ENCODE measurements at places on chromosomes 7 and 10. TPM values are rescaled to one million over a fixed set of nuclear protein-coding genes. Genes with fewer than 3 reads are reported as not detected.

- no peak for DNase-seq
These were observed 97.6 kb downstream of the CUX1 start for GRCh38 chr7:101915000-101915399.

Gene ZNF467
- not detected for total RNA-seq

- DNase-seq: no peak
These were observed 91.4 kb downstream of the CCDC71L start for GRCh38 chr7:106569500-106569929.

Gene NET1
- total RNA-seq: 21.6 TPM

- DNase-seq: no peak
These were observed 28.0 kb downstream of the NIPSNAP2 start for GRCh38 chr7:55992346-55992745.
